Stimulated activated CD8-positive, alpha-beta memory T cell treated with anti-CD3 and anti-CD28 coated beads, Interleukin-4, amount 100 ng/mL, for 1 hour (primary cell): ENCODE measurements at places on chromosomes 5 and 9.

DNA sequence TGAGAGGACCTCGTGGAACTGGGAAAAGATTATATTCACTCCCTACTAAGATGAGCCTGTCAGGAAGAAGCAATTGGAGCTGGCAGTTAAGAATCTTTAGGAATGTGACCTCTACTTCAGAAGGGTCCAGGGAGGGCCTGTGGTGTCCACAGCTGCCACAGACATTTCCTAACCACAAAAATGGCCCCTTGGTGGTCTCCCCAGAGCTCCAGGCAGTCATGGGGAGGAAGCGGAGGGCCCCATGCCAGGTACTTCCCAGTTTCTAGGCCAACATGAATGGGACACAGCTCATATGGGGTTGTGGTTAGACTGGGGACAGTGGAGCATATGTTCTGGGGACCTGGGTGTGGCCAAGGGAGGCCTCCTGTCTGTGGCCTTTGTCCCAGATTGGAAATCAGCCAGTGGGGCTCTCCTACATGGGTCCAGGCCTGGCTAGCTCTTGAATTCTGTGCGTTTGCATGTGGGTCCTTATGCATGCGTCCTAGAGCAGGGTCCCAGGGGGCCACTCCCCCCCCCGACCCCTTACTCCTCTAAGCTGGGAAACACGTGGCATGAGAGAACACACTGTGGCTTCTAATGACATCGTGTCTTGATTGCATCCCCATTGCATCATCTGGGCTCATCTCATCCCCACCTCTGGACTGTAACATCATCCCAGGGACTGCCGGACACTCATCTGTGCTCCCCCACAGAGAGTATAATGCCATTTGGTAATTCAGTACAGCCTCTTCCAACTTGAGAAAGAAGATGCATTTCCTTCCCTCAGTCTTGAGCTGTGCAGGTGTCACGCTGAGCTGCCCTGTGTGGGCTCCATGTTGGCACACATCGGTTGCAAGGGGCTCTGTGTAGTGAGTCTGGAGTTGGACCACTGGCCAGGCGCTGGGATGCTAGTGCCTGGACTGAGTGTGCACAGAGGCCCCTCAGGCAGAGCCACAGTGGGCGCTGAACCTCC is 31.3 kb downstream of the IRF1 start:
- DNase-seq, result no peak

DNA sequence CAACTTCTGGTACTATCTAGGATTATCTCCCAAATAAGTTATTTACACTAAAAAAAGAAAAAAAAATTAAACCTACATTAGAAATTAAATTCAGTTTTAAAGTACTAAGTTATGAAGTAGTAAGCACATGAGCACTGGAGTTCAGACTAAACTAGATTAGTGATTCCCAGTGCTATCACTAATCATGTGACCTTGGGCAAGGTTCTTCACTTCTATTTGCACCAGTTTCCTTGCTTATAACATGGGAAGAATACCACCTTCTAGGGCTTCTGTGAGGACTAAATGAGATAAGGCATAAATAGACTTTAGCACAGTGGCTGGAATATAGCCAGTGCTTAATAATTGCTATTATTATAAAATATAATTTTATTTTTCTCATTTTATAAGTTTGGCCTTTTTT is 10.5 kb downstream of the ELOVL7 start:
- DNase-seq, result no peak

DNA sequence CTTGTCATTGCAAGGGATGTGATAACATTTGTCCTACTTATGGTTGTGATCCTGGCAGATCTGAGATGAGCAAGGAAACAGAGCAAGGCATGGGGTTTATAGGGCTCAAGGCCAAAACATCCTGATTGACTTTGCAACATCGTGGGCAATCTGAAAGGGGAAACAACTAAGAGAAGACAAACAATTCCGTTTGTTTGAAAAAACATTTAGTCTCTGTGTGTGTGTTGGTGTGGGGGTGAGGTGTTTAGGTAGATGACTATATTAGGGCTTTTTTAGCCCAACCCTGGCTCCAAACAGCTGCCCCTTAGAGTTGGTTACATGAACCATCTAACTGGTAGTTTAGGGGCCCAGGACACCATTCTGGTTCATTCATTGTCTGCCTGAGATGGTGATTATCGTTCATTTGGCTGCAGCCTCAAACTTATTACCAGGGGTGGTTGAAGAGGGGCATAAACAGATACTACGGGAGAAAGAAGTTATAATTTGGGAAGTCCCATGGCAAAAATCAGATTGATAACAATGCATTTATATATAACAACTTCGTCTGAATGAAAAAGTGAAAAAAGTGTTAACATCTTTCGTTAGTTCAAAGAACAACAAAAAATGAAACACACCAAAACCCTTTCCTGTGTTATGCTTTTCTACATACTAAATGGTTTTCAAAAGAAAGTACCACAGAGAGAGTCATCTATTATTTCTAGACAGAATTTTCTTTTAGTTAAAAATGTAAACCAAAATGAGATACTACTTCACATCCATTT is 5.7 kb downstream of the FYB1 start:
- no peak for DNase-seq

DNA sequence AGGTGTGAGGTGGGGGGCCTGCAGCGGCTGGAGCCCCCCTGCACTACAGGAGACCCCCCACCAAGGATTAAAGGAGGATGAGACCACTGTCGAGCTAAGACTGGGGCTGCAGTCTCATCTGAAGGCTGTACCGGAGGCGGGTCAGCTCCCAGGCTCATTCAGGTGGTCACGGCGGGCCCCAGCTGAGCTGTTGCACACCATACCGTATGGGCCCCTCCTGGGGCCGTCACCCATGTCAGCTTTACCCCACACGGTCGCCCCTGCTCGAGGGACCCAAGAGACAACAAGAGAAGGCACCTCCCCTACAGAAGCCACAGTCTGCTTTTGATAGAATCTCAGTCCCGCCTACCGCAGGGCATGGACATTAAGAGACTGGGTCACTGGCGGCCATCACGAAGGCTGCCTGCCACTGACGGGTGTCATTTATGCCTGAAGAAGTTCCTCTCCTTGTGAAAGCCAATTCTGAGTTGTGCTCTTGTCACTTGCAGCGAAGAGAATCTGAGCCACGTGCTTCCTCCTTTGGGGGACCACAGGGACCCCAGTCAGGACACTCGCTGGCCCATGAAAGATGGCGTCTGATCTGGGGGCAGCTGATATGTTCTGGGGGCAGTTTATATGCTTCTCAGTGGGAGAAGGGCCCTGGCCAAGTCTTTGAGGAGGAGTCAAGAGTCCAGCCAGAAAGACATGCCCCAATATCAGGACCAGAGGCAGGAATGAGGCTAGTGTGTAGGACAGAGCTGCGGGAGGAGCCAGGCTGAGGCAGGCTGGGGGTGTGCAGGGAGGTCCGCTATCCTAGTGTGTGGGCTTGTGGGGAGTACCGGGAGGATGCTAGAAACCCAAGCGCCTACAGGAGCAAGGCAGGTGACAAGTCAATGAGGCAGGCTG is 102.4 kb downstream of the ZNF354C start:
- no peak for DNase-seq

DNA sequence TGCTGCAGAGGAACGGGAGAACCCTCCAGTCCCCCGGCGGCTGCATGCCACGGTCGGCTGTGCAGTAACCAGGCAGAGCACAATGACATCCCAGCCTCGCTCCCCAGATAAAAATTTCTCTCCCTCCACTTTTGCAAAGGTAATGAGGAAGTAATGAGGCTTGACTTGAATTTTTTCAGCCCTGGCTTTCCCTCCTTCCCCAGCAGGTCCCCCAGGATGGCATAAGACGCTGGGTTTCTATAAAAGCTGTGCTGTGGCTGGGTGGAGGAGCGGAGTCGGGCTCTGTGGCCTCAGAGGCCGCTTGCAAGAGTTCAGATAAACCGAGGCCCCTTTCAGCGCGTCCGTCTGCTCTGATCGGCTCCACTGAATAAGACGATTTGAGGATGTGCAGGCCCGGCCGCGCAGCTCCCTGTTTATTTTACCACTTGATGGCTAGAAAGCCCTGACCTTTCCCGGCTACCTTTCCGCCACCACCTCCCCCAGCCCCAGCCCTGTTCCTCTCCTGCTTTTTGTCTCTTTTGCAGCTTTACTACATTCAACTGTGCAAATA is 351.9 kb upstream of the IRX2 start:
- DNase-seq, result no peak

DNA sequence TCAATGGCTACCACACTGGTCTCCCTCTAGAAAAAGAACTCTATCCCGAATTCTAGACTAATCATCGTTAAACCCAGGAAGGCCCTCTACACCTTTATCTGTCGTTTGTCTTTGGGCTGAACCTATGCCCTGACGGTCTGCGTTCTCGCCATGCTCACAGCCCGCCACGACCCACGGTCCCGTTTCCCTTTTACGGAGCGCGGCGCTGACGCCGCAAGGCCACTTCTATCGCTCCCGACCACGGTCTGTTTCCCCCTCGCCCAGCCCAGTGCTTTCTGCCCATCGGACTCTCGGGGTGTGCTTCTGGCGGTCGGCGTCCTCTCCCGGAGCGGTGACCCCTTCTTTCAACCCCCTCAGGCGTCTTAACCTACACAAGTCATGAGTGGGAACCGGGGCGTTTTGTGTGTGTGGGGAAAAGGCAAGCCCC is 974 bp downstream of the C9orf40 start:
- DNase-seq, result peak; percentile 17

- no peak for DNase-seq
These were observed 39.3 kb downstream of the DUSP1 start for GRCh38 chr5:172731680-172732074.

DNA sequence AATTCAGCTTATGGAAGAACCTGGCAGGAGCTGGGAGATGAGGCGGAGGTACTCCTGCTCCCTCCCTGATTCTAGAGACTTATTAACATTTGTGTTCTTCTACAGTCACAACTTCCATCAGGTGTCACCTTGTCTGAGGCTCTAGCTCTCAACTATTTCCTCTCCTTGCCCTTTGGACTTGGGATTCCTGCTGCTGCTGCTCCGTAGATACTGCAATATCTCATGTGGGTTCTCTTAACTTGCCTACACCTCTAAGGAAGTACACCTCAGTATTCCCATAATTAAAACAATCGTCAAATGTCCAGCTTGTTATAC is 21.2 kb downstream of the ANXA1 start:
- no peak for DNase-seq

- DNase-seq, result no peak
These were observed 14.2 kb downstream of the NUDT2 start for GRCh38 chr9:34343605-34344004.

DNA sequence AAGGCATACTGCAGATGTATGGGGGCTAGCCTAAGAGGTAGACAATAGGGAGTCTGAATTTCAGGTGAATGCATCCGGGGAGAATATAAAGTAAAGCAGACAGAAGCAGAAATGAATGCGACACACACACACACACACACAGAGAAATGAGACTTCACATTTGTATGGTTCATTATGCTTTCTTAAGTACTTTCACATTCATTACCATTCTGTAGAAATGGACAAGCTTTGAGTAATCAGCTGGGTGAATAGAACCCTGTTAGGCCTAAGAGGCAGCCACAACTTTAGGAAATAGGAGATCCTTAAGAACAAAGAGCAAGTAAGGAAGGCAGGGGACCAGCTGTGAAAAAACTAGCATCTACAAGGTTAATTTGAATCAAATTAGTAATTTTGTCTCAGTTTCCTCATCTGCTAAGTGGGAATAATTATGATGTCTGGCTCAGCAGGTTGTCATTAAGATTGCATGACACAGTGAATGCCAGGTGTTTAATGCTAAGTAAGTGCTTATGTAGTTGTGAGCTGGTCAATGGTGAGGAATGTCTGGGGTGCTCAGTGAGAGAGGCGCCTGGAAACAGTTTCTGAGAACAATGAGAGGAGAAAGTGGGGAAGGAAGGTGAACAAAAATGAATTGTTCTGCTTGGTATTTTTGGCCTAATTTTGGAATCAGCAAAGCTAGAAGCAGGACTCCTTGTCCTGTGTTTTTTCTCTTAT is 265.8 kb upstream of the CLINT1 start:
- DNase-seq, result no peak

DNA sequence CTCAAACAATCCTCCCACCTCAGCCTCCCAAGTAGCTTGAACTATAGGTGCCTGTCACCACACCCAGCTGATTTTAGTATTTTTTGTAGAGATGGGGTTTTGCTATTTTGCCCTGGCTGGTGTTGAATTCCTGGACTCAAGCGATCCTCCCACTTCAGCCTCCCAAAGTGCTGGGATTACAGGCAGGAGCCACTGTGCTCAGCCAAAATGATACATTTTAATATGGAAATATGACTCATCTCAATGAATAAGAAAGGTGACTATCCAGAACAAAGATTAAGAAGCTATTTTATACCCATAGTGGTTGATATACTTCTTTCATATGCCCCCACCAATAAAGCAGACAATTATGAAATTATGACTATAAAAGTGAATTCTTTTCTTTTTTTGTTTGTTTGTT is 166.2 kb downstream of the NFIB start:
- DNase-seq, result no peak

GRCh38 chr5:62969409-62970120 is 390.9 kb downstream of the LRRC70 start:
- no peak for DNase-seq

DNA sequence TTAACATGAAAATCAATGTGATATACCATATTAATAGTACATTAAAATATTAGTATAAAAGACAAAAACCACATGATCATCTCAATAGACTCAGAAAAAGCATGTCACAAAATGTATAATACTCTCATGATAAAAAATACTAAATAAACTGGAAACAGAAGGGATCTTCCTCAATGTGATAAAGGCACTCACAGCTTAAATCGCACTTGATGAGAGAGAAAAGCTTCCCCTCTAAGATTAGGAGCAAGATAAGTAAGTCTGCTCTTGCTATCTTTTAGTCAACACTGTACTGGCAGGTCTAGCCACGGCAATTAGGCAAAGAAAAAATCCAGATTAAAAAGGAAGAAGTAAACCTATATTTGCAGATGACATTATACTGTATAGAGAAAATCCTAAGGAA is 21.8 kb upstream of the MSH3 start:
- no peak for DNase-seq

GRCh38 chr5:53323511-53323910 is 156.9 kb upstream of the FST start:
- no peak for DNase-seq

DNA sequence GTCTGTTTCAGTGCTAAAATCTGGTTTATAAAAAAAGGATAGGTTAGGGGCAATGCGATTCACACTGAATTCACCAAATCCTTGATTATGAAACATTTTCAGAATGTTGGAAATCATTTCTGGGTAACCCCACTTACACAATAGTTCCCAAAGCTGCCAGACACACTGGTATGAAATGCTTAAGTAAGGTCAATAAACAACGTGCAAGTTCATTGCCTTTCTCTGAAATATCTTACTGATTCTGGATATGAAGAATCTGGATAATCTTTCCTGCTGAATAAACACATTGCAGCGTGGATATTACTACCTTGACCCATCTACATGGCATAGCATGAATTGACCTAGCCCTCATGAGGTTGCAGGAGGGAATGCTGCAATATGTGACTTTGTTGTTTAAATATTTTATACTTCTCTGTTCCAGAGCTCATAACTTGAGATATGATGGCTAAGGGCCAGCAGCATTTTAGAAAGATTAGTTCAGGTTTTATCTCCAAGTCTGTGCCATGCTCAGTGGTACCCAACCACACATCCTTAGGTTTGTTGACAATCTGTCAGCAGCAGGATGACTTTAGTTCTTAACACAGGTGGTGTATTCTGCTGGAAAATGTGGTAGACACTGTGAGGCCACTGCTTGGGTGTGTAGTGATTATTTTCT is 121.0 kb downstream of the NREP start:
- no peak for DNase-seq

GRCh38 chr5:143644727-143645126 is 167.2 kb upstream of the HMHB1 start:
- no peak for DNase-seq
